ENCODE measurements at places on chromosomes 5 and 9. TPM values are rescaled to one million over a fixed set of nuclear protein-coding genes. Genes with fewer than 3 reads are reported as not detected.

CDC26 gene
- total RNA-seq: 49.8 TPM

KCNMB1 gene
- total RNA-seq: not detected

CATSPER3 gene
- total RNA-seq: 0.10 TPM

SLC6A7 gene
- not detected for total RNA-seq

CMYA5 gene
- total RNA-seq: 0.11 TPM

SHOC1 gene
- 0.03 TPM for total RNA-seq

TLE1 gene
- 21.4 TPM for total RNA-seq

TMEM215 gene
- not detected for total RNA-seq

TAL2 gene
- not detected for total RNA-seq

CTSV gene
- total RNA-seq: 29.7 TPM

OLFML2A gene
- 3.1 TPM for total RNA-seq

ALDH1A1 gene
- total RNA-seq: not detected

CERCAM gene
- 46.4 TPM for total RNA-seq

NEUROG1 gene
- not detected for total RNA-seq

GRHPR gene
- total RNA-seq: 104 TPM

FREM1 gene
- total RNA-seq: not detected

CCNH gene
- 46.2 TPM for total RNA-seq

DDX31 gene
- 21.6 TPM for total RNA-seq

AGXT2 gene
- not detected for total RNA-seq

ARRDC1 gene
- 72.3 TPM for total RNA-seq

ANKDD1B gene
- 0.10 TPM for total RNA-seq

SLC6A3 gene
- not detected for total RNA-seq

RNF183 gene
- total RNA-seq: not detected

IL13 gene
- total RNA-seq: not detected

LHX3 gene
- not detected for total RNA-seq

ADAMTS16 gene
- total RNA-seq: not detected

CNTNAP3 gene
- total RNA-seq: 8.7 TPM

HBEGF gene
- 15.0 TPM for total RNA-seq

SH2D3C gene
- 0.17 TPM for total RNA-seq

DAB2 gene
- 6.5 TPM for total RNA-seq

RNF145 gene
- 56.2 TPM for total RNA-seq

SPATA6L gene
- 0.28 TPM for total RNA-seq

COL15A1 gene
- total RNA-seq: not detected

FGF1 gene
- 1.0 TPM for total RNA-seq

CLTB gene
- total RNA-seq: 451 TPM

NIPAL4 gene
- 5.6 TPM for total RNA-seq

IRX1 gene
- 7.5 TPM for total RNA-seq

PCA3 gene
- total RNA-seq: not detected

PCBD2 gene
- total RNA-seq: 4.6 TPM

KIF12 gene
- total RNA-seq: 3.1 TPM

MAMDC2 gene
- 22.7 TPM for total RNA-seq

PTPRD gene
- 0.11 TPM for total RNA-seq

SLC46A2 gene
- total RNA-seq: not detected

FANCG gene
- 52.8 TPM for total RNA-seq

LIX1 gene
- not detected for total RNA-seq

SH3GL2 gene
- not detected for total RNA-seq

PCDHB15 gene
- 0.04 TPM for total RNA-seq

TMED9 gene
- total RNA-seq: 155 TPM

COL27A1 gene
- total RNA-seq: 13.4 TPM

PCDHGA9 gene
- 0.68 TPM for total RNA-seq

GFPT2 gene
- total RNA-seq: 0.07 TPM

TARS1 gene
- total RNA-seq: 257 TPM

SLC45A2 gene
- total RNA-seq: not detected

LCN9 gene
- not detected for total RNA-seq

AK8 gene
- total RNA-seq: 0.14 TPM

CER1 gene
- not detected for total RNA-seq

ENC1 gene
- total RNA-seq: 52.3 TPM

MTX3 gene
- total RNA-seq: 16.2 TPM

CFAP90 gene
- not detected for total RNA-seq

IL9 gene
- total RNA-seq: not detected

Measured in foreskin keratinocyte (primary cell).